ENCODE measurements at places on chromosomes 1 and 21. TPM values are rescaled to one million over a fixed set of nuclear protein-coding genes. Genes with fewer than 3 reads are reported as not detected.
A peak's percentile ranks its signal among the peaks of the same experiment; 100 is the strongest.

DNA sequence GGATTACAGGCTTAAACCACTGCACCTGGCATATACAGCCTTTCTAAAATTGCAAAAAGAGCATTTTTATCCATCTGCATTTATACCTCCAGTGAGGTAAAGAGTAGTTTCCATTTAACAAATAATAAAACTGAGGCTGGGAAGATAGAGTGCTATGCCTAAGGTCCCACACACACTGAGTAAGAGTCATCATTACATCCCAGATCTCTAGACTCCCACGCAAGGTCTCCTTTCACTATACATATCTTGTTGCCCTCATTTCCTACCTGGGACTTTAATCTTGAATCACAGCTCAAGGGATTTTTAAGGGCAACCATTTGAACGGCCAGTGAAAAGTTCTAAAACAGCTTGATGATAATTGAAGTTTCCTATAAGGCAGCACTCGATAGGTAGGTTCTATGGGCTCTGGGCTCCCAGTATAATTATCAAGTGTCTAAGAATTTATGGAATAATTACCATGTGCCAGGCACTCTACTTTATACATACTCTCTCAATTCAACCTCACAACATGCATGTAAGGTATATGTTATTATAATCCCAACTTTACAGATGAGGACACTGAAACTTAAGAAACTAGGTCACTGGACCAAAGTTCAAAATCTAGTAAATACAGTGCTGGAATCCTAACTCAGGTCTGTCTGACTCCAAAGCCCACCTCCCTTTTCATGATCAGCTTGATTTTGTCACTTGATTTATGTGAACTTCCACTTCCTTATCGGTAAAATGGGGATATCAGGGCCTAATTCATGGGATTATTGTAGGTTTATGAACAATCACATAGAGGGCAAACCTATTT is 23.3 kb upstream of the EPS15 start:
- DNase-seq = no peak
- H3K27ac ChIP-seq = no peak overlapping the region
- no peak overlapping the region for H3K4me3 ChIP-seq
- no peaks in the 10 kb centered on the region for H3K4me1 ChIP-seq

DNA sequence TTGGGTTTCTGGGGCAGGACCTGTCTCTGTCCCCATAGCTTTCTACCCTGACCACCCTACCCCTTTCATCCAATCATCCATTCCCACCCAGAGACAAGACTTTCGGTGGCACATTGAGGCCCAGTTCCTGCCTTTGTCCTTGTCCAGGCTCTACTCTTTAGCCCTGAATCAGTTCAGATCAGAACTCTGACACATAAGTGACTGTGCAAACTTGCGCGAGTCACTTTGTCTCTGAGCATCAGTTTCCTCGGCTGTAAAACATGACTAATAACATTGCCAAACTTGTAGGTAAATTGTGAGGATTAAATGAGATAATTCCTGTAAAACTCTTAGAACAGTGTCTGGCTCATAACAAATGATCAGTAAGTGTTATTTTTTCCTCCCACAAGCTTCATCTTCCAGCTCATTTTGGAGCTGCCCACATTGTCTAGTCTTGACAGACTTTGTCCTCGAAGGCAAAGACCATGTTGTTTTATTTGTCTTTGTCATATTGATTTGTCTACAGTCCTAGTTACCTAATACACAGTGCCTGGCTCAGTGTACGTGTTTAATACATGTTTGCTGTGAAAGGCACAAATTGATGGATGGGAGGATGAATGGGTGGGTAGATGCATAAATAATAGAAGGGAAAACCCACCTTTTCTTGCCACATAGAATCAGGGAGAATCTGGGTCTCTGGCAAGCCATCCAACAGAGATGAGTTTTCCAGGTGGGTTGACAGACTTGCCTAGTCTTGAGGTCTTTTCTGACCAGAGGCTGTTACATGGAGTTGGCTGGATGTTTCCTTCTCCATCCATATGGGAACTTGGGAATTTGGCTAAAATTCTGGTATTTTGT is 262.9 kb downstream of the OMA1 start:
- no peaks in the 10 kb centered on the region for H3K27me3 ChIP-seq
- H3K4me3 ChIP-seq = no peak overlapping the region
- DNase-seq = no peak
- H3K36me3 ChIP-seq = peaks cover 3% of the 10 kb centered on the region
- H3K4me1 ChIP-seq = no peaks in the 10 kb centered on the region
- no peak overlapping the region for H3K27ac ChIP-seq

Gene DNASE2B
- not detected for polyA plus RNA-seq

Gene AMY1C
- polyA plus RNA-seq = not detected

Gene HES3
- not detected for polyA plus RNA-seq

GRCh38 chr21:45074048-45074817 is at the start of gene ADARB1:
Gene ADARB1 (plus strand): TSS chr21:45074580. CDS start chr21:45171657, 97,077 bp downstream.
- peaks cover 19% of the 10 kb centered on the region for H3K27me3 ChIP-seq
- DNase-seq = peak; percentile 64
- H3K4me1 ChIP-seq = peaks cover 43% of the 10 kb centered on the region
- H3K4me3 ChIP-seq = peak within 1 kb of the TSS; percentile 97
- no peaks in the 10 kb centered on the region for H3K36me3 ChIP-seq
- peak within 1 kb of the TSS; percentile 91 for H3K27ac ChIP-seq

DNA sequence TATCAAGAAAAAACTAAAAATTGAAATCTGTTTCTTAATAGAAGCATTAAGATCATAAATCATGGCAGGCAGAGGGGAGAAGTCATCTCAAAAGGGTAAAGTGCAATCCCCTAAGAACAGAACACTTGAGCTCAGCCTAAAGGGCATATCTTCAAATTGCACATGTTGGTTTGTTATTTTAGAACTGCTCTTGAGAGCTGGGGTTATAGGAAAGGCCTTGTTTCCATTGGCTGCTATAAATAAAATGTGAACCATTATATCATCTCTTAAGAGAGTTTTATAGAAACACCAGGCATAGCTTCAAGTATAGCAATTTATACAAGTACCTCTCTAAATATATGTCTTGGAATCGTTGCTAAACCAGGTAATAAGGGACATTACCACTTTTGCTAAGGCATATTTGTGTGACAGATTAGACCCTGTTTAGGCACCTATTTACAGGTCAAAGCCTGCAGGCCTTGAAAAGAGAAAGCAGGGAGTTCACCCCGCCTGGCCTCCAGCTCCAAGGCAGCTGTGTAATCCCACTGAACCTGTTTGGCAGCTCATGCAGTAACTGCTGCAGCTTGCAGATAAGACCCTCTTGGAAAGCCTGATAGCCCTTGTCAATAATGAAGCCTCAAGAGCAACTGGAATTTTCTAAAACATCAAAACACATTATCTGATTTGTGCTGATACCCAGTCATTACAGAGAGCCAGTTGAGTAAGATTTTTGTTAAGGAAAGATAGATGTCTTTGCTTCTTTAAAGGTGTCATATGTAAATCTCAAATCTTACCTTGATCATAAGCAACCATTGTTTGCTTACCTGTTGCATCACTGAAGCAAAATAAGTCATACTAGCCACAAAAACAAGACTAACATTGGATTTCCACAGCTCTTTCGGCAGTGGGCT is 24.2 kb upstream of the SYDE2 start:
- no peak for DNase-seq
- peaks cover 15% of the 10 kb centered on the region for H3K27me3 ChIP-seq
- no peaks in the 10 kb centered on the region for H3K36me3 ChIP-seq
- H3K4me3 ChIP-seq = no peak overlapping the region

DNA sequence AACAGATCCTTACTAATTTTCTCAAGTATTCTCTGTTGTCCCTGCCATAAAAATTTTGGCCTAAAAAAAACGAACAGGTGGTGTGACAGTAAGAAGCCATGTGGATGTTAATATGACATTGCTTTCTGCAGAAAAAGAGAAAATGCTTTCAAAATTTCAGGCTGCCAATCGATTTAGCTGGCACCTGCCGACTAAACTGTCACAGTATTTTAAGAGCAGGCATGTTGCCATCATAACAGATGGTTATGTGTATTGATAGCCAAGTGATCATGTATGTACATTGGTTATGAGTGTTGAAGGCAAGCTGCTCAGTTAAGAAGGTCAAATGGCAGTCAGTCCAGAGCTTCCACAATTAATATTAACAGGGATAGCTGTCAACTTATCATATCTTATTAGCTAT is 1017.0 kb downstream of the MRPL39 start:
- no peak overlapping the region for H3K4me3 ChIP-seq
- no peaks in the 10 kb centered on the region for H3K36me3 ChIP-seq
- no peaks in the 10 kb centered on the region for H3K4me1 ChIP-seq
- no peaks in the 10 kb centered on the region for H3K27me3 ChIP-seq
- no peak for DNase-seq

- peak overlapping the region; percentile 93 for H3K27ac ChIP-seq
- H3K27me3 ChIP-seq = no peaks in the 10 kb centered on the region
- H3K4me3 ChIP-seq = no peak overlapping the region
- H3K36me3 ChIP-seq = no peaks in the 10 kb centered on the region
- peaks cover 85% of the 10 kb centered on the region for H3K4me1 ChIP-seq
Observed at GRCh38 chr21:17779980-17780379, 39.2 kb downstream of the C21orf91 start.

DNA sequence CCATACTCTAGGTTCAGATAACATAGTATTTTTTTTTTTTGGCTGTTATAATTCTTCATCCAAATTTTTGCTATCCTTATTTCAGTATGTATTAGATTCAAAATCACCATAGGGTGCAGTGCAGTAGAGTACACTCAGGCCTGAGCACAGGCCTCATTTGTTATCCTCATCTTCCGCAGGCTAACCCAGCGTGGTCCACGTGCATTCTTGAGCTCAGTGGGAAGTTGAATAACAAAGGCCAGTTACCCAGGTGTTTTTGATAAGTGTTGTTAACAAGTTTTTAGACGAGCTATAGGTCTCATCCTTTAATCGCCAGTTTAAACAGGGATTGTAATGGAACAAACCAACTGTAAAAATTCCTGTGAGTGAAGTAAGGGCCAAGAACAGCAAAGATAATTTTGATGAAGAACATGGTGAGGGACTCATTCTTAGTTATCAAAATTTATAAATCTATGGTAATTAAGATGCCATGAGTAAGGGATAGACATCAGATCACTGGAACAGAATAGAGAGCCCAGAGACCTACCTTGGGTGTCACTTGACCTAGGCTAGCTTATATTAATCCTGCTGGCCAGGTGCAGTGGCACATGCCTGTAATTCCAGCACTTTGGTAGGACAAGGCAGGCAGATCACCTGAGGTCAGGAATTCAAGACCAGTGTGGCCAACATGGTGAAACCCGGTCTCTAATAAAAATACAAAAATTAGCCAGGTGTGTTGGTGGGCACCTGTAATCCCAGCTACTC is 22.0 kb downstream of the FLVCR1 start:
- H3K4me1 ChIP-seq = no peaks in the 10 kb centered on the region
- no peak overlapping the region for H3K4me3 ChIP-seq
- no peak for DNase-seq

Gene TCHHL1
- polyA plus RNA-seq = not detected

DNA sequence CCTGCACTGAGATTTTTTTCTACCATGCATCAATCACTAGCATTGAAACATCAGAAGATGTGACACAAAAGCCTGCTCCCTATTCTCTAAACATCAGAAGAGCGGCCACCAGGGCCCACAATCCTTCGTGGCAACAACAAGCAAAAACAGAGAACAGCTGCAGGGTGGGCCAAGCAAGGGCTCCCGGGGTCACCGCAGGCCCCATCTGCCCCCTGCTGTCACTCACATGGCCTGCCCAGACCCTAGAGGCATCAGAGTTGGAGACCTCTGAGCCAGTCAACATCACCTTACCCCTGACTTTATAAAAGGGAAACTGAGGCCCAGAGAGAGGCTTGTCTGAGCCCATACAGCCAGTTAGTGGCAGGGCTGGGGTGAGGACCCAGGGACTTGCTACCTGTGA is 1.8 kb downstream of the LAPTM5 start:
- peak overlapping the region; percentile 100 for H3K27ac ChIP-seq
- peak overlapping the region; percentile 100 for H3K4me3 ChIP-seq
- no peak for DNase-seq
- peaks cover 6% of the 10 kb centered on the region for H3K36me3 ChIP-seq

Gene KCNA3
- polyA plus RNA-seq = 11.7 TPM

Gene FMO2
- not detected for polyA plus RNA-seq

Gene COG2
- 32.8 TPM for polyA plus RNA-seq
